ENCODE measurements at places on chromosomes 13 and 19. TPM values are rescaled to one million over a fixed set of nuclear protein-coding genes. Genes with fewer than 3 reads are reported as not detected.

GRCh38 chr19:17214508-17215126 is 540 bp upstream of the USE1 start:
- no peak for DNase-seq

DNA sequence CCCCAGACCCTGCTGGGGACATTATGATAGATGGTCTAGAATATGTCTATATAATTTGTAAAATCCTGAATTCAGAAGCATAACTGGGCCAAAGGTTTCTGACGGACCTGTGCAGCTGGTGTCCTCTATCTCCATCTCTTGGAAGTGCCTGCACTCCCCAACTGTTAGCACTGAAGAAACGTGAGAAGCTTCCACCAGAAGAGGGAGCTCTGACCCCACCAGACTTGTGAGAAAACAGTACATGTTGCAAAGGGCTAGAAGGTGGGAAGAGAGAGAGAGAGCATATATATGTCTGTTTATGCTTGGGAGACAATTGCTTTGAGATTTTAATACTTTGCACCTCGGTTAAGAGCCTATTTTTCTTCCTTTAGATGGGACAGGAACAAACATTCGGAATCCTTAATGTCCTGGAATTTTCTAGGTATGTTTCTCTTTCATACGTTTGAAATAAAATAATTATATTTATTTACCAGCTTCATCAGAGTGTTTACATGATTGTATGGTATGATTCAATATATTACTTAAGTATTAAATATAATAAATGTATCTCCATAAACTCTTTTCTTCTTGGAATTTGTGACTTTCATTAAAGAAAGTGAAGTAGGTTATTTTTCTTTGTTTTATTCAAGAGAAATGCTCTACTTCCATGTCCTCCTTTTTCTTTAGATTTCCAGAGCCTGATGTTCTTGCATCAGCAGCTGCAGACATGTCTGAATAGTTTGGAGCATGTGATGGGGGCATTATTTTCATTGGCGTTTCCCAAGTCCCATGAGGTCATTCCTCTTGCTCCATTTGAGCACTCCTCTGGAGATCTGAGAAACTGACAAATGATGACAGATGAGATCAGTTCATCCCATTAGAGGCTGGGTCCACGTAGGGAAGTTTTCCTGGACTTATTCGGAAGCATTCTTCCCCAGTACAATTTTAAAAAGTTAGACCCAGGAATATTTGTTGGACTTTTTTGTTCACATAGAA is 202.9 kb downstream of the ATP8A2 start:
- peak; percentile 79 for DNase-seq

DNA sequence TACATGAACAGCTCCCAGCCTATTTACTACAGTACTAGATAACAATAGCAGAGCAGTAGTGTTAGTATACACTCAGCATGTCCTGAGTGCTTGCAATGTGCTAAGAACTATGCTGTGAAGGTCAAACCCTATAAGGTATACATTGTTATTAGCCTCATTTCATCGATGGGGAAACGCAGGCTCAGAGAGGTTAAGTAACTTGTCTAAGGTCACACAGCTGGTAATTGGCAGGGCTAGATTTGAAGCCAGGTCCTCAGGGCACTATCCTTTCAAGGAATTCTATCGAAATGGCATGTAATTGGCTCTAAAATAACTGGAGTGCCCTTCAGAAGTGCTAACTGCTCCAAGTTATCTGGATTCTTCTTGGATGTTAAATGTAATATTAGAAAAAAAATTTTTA is 295.6 kb downstream of the ZNF536 start:
- no peak for DNase-seq

DNA sequence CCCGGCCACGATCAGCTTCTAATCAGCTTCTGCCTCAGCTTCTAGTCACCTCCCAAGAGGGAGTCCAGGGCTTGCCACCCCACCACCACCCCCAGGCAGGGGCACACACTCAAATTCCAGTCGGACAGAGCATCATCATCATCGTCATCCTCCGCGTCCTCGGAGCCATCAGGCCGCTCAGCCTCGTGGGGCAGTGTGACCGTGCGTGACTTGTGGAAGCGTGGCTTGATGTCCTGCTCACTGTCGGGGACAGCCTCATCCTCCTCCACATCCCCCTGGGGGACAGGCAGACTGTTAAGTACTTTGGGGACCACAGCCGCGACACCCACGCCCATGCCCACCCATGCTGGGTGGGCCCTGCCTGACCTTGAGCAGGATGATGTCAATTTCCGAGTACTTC is 12.5 kb downstream of the TNPO2 start:
- no peak for DNase-seq

DNA sequence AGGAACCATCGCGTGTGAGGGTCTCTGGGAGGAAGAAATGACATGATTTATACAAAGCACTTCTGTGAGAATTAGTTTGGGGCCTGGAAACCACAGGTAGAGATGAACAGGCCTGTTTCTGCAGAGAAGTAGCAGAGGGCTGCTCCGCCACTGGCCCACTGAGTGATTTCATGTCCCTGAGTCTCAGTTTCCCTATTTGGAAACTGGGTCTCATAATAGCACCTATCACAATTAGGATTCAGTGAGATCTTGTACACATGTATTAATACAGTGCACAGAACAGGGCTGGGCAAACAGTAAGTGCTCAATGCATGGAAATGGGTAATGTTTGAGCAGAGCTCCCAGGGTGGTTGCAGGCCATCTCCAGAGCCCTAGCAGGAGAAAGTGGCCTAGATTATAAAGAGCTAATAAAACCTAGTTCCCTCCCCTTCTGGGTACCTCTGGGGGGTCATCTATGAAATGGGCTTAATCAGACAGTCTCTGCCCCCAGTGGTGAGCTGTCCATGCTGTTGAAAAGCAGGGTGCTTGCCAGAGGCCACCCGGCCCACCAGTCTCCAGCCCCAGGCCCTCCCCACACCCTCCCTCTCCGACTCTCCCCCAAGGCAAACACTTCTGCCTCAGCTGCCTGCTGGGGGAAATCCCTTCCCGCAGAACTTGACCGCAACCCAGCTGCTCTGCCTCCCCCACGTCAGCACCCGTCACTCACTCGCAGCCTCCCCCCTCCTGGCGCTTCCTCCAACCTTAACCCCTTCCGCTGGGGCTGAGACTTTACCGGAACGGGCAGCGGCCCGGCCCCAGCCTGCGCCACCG is 4.5 kb downstream of the BCL3 start:
- peak; percentile 96 for DNase-seq

DNA sequence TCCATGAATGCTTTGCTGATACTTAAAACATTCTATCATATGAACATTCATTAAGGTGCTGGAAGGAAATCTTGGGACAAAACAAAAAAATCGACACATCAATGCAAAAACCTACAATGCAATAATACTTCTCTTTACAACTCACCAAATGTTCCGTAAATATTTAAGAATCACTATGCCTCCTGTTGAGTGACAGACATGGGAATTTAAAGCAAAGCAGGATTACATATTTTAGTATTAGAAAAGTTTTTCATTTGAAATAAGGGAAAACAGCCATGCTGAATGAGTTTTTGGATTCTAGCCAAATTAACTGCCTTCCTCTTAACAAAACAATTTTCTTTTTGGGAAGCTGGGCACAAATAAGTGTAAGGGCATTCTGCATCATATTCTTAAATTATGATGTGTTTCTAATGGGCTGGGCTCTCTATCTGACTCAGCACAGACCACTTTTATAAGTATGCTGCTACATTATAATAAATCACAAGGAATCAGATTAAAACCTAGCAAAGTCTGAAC is 93.7 kb downstream of the RBM26 start:
- DNase-seq = no peak

The CGB5 gene
- 3.4 TPM for total RNA-seq

The SELENOV gene
- total RNA-seq = not detected

The RNF225 gene
- total RNA-seq = not detected

The NLRP7 gene
- not detected for total RNA-seq

The CGB3 gene
- total RNA-seq = not detected

The CDX2 gene
- not detected for total RNA-seq

Measured in A172 (cell line).